Mesendoderm (in vitro differentiated cells): ENCODE measurements at places on chromosomes 3 and 15.

DNA sequence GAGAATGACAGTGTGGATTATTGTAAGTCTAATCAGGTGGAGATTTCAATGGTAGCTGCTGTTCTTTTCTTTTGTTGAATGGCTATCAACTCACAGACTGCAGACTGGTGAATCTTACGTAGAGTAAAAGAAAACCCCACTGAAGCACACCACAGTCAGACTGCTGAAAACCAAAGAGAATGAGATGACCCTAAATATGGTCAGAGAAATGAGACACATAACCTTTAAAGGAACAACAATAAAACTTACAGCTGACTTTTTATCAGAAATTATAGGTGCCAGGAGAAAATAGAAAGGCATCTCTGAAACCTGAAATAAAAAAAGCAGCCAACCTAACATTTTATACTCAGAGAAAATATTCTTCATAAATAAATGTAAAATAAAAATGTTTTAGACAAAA is 12.7 kb upstream of the UBE3A start:
- DNase-seq, result no peak

DNA sequence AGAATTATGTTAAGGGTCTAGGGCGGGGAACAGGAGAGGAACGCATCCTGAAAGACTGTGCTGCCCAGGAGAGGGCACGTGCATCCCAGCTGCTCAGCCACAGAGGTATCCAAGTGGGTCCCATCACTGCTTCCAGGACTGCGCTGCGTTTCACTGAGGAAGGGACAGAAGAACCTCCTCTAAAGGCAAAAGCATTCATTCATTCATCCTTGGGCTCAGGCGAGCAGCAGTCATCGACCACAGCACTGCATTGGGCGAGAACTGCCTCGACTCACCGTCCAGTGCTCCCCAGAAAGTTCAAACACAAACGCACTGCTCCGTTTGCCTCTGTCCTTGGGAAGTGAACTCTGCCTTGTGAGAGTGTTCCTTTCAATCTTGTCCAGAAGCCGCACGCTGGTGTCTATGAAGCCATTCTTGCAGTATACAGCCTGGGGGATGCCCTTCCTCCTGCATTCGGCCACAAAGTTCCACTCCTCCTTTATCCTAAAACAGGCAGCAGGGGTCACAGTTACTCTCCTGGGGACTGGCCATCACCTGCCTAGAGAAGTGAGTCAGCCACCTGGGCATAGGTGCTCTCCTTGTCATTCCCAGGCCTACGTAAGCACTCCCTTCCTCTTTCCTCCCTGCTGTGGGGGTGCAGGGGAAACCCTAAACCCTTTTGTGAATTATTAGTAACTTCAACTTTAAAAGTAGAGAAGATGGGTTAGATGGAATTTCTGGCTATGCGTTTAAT is 21.2 kb downstream of the LRRC2 start:
- DNase-seq, result no peak

DNA sequence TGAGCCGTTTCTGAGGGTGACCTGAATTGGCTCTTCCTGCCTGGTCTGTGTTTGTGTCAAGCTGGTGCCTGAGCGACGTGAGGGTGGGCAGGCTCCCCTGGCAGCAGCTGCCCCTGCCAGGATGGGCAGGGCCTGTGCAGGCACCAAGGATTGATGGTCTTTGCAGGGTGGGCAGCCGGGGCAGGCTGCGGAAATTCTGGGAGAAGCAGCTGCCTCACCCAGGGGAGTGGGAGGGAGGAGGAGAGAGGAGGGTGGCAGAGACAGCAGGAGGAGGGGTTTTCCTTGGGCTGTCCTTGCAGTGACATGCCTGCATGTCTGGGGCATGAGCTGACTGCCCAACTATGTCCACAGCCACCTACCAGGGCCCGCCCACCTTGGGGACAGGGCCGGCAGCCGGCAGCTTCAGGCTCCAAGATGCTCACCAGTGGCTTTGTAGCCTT is 27.9 kb upstream of the SLC6A6 start:
- peak; percentile 82 for DNase-seq

- DNase-seq, result no peak
These were observed 153.4 kb downstream of the MEGF11 start for GRCh38 chr15:66099950-66100671.

DNA sequence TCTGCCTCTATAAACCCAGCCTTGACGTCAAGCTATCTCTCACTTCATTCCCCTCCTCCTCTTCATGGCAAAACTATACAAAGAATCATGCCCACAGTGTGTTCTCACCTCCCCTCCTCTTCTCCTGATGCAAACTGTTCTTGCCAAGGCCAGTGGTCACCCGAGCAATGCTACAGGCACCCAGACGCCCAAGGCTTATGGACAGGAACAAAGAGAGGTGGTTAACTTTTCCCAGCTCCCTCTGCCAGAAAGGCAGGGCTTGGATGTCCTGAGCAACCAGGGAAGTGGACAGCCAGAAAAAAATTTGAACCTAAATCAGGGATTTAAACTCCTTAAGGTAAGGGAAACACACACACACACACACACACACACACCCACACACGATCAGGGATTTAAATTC is 5.1 kb downstream of the SLC41A3 start:
- DNase-seq, result no peak

- DNase-seq, result no peak
These were observed 8.4 kb downstream of the ACOX2 start for GRCh38 chr3:58528629-58529028.

- DNase-seq, result no peak
These were observed 341.8 kb downstream of the RAP2B start for GRCh38 chr3:153503873-153504272.

- no peak for DNase-seq
These were observed 138.0 kb downstream of the RBPMS2 start for GRCh38 chr15:64637412-64637811.

DNA sequence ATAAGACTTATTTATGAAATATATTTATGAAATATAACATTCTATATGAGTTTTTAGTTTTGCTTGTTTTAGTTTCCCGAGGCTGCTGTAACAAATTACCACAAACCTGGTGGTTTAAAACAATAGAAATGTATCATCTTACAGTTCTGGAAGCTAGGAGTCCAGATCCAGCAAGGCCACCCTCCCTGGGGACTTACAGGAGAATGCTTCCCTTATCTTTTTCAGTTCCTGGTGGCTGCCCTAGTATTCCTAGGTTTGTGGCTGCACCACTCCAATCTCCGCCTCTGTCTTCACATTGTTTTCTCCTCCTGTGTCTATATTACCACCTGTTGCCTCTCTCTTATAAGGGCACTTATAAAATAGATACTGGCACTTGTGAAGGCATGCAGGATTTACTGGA is 877.8 kb downstream of the TUSC7 start:
- peak; percentile 34 for DNase-seq
